AG10803 (cell line): ENCODE measurements at places on chromosomes 5 and 9.

DNA sequence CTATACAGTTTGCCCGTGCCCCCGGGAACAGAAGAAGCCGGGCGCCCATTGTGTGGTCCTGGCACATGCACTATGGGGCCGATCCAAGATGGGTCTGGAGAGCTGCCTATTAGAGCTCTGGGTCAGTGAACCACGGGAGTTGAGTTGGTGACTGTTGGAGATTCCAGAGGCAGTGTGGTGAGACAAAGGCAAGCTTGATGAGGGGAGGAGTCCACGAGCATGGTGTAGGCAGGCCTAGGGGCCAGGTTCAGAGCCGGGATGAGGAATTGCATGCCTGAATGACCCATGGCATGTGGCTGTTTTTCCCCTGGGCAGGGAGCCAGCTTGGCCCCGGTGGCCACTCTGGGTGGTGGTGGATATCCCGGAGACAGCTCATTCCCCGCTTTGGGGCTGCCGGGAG lies 84.4 kb upstream of the STC2 start:
- no peak for DNase-seq

DNA sequence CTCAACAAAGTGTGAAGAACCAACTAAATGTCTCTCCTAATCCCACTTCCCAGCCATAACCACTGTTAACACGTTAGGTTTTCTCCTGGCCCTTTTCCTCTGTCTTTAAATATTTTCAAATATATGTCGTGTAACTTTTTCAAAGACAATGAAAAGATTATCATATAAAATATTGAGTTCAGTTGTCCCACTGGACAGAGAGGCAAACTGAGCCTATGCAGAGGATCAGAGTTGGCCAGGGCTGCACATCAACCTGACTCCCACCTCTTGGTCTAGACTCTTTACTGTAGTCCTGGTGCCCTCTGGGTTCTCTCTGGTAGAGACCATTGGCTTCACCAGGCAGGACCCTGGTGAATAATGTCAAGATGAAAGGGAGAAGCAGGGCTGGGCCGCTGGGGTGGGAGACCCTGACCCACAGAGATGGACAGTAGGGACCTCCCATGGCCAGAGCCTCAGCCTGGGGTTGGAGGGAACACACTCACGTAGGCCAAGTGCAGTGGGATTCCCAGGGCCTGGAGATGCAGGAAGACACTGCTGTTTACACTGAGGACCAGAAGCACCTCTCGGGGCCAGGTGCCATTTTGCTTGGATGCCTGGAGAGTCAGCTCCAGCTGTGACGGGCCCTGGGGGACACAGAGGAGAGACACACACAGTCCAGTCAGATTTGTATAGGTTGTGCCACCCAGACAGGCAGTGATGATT lies 25.1 kb downstream of the ENG start:
- no peak for DNase-seq

GRCh38 chr5:154577416-154577815 lies 99.4 kb upstream of the HAND1 start:
- no peak for DNase-seq

- no peak for DNase-seq
Observed at GRCh38 chr5:142421228-142421617, 96.4 kb upstream of the SPRY4 start.

GRCh38 chr5:153130296-153130695 lies 360.2 kb upstream of the GRIA1 start:
- no peak for DNase-seq

DNA sequence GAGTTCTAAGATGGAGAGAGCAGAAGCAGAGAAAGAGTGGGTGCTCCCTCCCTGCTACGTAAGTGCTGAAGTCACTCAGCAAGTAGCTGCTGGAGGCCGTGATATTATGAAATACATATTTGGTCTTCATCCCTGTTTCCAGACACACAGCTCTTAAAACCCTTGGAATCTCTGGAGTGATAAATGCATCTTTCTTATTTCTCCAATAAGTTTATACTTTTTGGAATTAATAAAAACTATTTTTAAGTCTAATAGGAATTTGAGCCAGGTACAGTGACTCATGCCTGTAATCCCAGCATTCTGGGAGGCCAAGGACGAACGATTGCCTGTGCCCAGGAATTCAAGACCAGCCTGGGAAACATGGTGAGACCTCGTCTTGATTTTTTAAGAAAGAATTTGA lies 60.6 kb downstream of the AUH start:
- peak; percentile 53 for DNase-seq

- DNase-seq = no peak
Observed at GRCh38 chr9:109303900-109304299, 17.0 kb downstream of the EPB41L4B start.

DNA sequence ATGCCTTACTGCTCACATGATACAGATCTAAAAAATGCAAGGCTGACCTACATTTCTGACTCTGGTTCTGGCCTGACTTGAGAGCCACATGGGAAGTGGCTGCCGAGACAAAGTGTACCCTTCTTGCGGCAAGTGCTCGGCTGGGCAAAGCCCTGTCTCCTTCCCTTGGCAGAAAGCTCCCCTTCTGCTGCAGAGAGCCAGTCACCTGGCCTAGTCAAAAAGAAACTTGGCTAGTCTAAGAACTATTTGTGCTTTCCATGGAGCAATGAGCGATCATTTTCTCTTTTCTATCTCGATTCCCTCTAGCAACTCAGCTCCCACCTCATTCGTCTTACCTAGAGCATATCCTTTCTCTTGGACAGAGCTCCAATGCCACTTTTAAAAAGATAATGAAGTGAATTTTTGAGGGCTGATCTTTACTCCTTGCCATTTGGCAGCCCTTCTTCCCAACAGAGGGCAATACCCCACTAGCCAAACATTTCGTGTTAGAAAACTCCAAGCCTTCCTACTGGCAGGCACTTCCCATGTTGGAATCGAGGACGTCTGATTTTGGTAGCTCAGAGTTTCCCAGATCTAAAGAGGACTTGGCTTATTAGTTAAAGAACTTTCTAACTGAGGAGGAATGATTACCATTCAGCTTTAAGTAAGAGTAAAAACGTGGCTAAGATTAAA lies 108.1 kb upstream of the PRRC1 start:
- peak; percentile 3 for DNase-seq

DNA sequence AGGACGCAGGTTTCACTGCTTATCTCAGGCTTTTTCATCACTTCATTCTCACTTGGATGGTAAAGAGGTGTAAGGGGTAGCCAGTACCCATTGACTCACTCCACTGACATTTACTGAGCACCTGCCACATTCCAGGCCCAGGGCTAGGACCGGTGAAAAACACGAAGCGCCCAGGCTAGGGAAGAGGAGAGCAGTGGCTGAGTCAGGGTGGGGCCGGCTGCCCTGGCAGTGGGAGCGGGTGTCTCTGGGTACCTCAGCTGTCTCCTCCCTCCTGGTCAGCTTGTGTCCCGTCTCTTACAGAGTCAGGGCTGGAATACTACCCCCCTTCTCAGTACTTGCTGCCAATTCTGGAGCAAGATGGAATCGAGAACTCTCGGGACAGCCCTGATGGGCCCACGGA lies 22.2 kb downstream of the LRSAM1 start:
- no peak for DNase-seq
